ENCODE measurements at places on chromosomes 12 and 14. TPM values are rescaled to one million over a fixed set of nuclear protein-coding genes. Genes with fewer than 3 reads are reported as not detected.
A peak's percentile ranks its signal among the peaks of the same experiment; 100 is the strongest.

DNA sequence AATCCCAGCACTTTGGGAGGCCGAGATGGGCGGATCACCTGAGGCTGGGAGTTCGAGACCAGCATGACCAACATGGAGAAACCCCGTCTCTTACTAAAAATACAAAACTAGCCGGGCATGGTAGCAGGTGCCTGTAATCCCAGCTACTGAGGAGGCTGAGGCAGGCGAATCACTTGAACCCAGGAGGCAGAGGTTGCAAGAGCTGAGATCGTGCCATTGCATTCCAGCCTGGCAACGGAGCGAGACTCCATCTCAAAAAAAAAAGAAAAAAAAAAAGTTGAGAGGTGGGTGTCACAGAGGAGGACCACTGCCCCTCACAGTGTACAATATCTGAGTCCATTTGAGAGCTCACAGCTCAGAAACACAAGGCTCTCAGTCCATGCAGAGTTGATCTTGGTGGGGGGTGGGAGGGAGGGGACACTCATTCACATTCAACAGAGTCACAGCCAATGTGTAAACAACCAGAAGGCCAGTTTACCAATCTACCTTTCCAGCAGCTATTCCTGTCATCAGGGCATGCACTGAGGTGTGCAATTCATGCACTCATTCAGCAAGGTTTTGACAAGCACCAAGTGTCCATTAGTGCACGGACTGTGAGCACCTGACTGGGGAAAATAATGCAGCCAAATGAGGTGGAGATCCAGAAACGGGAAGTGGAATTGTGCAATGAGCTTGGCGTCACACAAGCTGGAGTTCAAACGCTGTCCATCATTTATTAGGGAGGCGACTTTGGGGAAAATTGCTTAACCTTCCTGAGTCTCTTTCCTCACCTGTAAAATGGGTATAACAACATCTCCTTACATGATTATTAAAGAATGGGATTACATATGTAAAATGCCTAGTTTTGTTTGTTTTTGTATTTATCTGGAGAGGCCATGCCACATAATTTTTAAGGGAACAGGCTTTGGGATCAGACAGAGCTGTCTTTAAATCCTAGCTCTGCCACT lies 4.4 kb upstream of the EIF5 start:
- no peak for DNase-seq
- no peaks in the 10 kb centered on the region for H3K27me3 ChIP-seq
- no peaks in the 10 kb centered on the region for H3K4me1 ChIP-seq
- no peak overlapping the region for H3K4me3 ChIP-seq
- no peak overlapping the region for H3K27ac ChIP-seq
- H3K36me3 ChIP-seq: no peaks in the 10 kb centered on the region

GRCh38 chr14:97977651-97978261 lies 1180.6 kb downstream of the VRK1 start:
- no peak overlapping the region for H3K27ac ChIP-seq
- no peaks in the 10 kb centered on the region for H3K27me3 ChIP-seq
- H3K36me3 ChIP-seq: no peaks in the 10 kb centered on the region
- H3K4me1 ChIP-seq: peaks cover 4% of the 10 kb centered on the region

DNA sequence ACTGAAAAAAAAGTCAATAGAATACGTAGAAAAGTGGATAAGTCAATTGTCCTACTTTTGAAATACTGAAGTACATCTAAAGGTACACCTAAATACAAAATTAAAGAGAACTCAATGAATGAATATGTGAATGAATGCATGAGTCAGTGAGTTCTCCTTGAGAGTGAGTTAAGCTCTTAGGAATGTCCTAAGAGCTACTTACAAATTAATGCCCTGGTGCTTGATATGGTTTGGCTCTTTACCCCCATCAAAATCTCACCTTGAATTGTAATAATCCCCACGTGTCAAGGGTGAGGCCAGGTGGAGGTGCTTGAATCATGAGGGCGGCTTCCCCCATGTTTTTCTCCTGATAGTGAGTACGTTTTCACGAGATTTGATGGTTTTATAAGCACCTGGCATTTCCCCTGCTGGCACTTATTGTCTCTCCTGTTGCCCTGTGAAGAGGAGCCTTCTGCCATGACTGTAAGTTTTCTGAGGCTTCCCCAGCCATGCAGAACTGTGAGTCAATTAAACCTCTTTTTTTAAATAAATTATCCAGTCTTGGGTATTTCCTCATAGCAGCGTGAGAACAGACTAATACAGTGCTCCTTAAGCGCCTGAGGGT lies 192.2 kb upstream of the ARHGAP5 start:
- DNase-seq: peak; percentile 13
- no peaks in the 10 kb centered on the region for H3K4me1 ChIP-seq
- no peak overlapping the region for H3K4me3 ChIP-seq
- no peaks in the 10 kb centered on the region for H3K36me3 ChIP-seq
- H3K27ac ChIP-seq: no peak overlapping the region

The IRAK3 gene
- 0.27 TPM for total RNA-seq

GRCh38 chr14:59687663-59688062 lies 111.1 kb upstream of the CCDC175 start:
- DNase-seq: no peak
- H3K36me3 ChIP-seq: no peaks in the 10 kb centered on the region
- H3K27ac ChIP-seq: no peak overlapping the region

GRCh38 chr14:36553656-36554260 lies 28.7 kb downstream of the NKX2-8 start:
- no peak overlapping the region for H3K4me3 ChIP-seq
- no peak overlapping the region for H3K27ac ChIP-seq
- peaks cover 19% of the 10 kb centered on the region for H3K27me3 ChIP-seq
- no peaks in the 10 kb centered on the region for H3K36me3 ChIP-seq
- no peaks in the 10 kb centered on the region for H3K4me1 ChIP-seq

DNA sequence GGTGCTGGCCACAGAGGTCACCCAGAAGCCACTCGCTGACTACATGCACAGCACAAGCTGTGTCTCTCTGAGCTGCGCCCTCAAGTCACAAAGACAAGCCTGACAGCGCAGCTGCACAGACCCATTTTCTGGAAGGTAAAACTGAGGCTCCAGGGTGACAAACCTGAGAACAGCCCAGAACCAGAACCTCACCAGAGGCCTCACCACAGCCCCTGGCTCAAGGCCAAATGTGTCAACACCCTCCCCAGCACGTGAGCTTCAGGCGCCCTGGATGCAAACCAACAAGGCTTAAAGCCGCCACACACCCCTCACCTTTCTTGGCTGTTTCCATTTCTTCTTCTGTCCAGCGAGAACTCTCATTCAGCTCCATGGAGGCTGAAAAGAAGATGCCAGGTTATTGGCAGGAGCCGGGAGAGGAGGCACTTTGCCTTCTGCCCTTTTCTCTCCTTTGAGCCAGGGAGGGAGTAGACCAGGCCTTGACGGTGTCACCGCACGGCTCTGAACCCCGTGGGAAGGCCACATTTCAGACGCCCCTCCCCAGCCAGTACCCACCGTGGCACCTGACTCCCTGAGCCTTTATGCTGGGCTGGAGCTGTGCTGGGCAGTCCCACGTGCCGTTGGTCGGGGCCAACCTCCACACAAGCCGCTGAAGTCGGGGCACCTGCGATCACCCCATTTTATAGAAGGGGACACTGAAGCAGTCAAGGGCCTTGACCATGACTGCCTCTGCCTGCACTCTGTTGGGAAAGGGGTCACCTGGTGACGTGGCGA lies 103.1 kb downstream of the RFLNA start:
- no peak overlapping the region for H3K27ac ChIP-seq
- no peak overlapping the region for H3K4me3 ChIP-seq
- no peaks in the 10 kb centered on the region for H3K27me3 ChIP-seq
- peaks cover 25% of the 10 kb centered on the region for H3K36me3 ChIP-seq
- H3K4me1 ChIP-seq: peaks cover 2% of the 10 kb centered on the region

The TMEM132C gene
- total RNA-seq: 1.8 TPM

The CLEC1B gene
- total RNA-seq: 1.2 TPM

The OR6C2 gene
- total RNA-seq: not detected

The A2ML1 gene
- not detected for total RNA-seq

DNA sequence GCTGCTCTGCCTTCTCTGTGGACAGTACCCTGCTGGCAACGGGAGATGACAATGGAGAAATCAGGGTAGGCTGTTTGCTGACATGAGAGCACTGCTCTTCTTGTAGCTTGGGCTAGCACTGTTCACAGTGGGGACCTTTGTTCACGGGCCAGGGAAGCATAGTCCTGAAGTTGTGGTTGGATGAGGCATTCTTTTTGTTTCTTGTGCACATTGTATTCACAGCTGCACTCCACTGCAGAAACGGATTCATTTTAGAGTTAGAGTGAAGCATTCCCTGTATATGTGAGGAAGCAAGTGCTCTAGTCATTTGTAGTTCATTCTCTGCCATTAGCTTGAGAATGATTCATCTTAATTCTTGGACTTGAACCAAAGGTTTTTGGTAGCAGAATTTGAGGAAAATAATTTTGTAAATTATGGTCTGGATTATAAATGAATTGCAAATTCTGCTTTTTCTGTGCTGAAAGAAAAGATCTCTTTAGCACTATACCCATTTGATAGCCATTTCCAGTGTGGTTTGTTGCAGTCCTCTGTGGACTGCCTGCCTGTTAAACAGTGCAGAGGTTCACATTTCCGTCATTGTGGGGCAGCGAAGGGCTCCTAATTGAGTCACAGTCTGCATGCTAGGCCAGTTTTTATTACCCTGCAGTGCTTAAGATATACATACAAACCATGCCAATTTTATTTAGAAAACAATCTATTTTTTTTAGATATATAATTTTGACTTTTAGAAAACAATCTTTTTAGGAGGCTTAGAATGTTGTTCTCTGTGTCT lies 80.6 kb downstream of the APAF1 start:
- H3K4me1 ChIP-seq: no peaks in the 10 kb centered on the region
- no peak overlapping the region for H3K4me3 ChIP-seq
- no peaks in the 10 kb centered on the region for H3K27me3 ChIP-seq
- peaks cover 7% of the 10 kb centered on the region for H3K36me3 ChIP-seq
- H3K27ac ChIP-seq: no peak overlapping the region

The FGD4 gene
- total RNA-seq: 3.8 TPM

The SART3 gene
- 75.9 TPM for total RNA-seq

GRCh38 chr12:67646775-67647174 lies 1.8 kb upstream of the DYRK2 start:
- H3K4me1 ChIP-seq: peaks cover 6% of the 10 kb centered on the region
- no peaks in the 10 kb centered on the region for H3K36me3 ChIP-seq
- H3K27ac ChIP-seq: no peak overlapping the region
- H3K27me3 ChIP-seq: no peaks in the 10 kb centered on the region
- no peak for DNase-seq

- H3K27me3 ChIP-seq: no peaks in the 10 kb centered on the region
- no peak overlapping the region for H3K4me3 ChIP-seq
- peaks cover 4% of the 10 kb centered on the region for H3K4me1 ChIP-seq
- H3K36me3 ChIP-seq: peaks cover 8% of the 10 kb centered on the region
Observed at GRCh38 chr14:23024612-23025075, 10.1 kb downstream of the PSMB5 start.
